ENCODE measurements at places on chromosomes 6 and 20. TPM values are rescaled to one million over a fixed set of nuclear protein-coding genes. Genes with fewer than 3 reads are reported as not detected.

GRCh38 chr6:21692721-21693120, 99.2 kb downstream of the SOX4 start:
- no peak for DNase-seq

DNA sequence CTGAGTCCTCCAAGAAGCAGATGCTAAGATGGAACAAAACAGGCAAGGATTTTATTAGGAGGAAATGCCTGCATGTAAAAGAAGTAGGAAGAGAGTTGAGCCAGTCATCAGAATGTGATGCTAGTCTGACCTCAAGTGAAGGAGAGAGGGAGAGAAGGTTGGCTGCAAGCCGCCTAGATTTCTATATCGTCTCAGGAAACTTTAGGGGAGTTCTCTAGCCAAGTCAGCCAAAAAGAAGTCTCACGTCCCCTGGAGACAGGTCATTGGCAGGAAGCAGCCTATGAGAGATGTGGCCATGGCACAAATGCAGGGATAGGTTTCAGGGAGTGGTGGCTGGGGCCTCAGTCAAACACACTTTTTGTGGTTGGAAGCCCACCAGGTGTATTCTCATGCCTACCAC, 378.0 kb downstream of the CD109 start:
- no peak for DNase-seq

DNA sequence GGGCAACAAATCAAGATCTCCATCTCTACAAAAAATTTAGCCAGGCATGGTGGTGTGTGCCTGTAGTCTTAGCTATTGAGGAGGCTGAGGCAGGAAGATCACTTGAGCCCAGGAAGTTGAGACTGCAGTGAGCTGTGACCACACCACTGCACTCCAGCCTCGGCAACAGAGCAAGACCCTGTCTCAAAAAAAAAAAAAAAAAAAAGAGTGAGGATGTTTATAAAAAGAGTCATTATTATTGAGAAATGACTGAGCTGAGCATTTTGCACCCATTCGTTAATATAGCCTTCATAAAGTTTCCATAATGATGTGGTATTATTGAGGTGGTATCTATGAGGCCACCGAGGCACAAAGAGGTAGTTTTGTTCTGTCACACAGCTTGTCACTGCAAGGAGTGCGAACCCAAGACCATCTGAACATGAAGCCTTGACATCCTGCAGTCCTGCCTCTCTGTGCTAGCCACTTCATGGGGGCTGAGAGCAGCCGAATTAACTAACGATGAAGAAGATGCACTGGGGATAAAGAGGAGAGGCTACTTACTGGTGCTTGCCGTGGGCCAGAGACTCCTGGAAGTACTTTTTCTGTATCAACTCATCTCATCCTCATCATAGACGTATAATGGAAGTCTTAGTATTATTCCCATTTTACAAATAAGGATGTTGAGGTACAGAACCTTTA, 175.5 kb downstream of the BCAS1 start:
- DNase-seq: no peak

GRCh38 chr6:104606361-104606760, 253.4 kb downstream of the HACE1 start:
- DNase-seq: no peak

- no peak for DNase-seq
Measured at GRCh38 chr20:38651154-38651553, 49.5 kb downstream of the ARHGAP40 start.

DNA sequence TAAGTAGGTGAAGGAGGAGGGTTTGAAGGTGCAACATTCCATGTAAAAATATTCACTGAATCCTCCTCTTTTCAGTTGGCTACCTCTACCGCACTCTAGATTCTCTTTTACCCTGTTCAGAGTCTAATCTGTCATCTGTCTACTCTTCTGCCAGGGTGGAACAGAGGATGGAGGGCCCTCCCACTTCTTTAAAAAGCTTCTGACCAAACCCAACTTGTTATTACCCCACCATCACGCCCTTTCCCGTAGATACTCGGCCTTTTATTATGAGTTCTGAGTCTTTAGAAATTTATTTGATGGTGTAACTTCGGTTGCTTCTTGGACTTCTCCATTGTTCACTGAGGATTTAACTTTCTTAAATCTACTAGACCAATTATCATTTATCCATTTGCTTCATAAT, 11.7 kb downstream of the STX11 start:
- DNase-seq: no peak

GRCh38 chr6:17292600-17293133, 11.5 kb downstream of the RBM24 start:
- DNase-seq: no peak

DNA sequence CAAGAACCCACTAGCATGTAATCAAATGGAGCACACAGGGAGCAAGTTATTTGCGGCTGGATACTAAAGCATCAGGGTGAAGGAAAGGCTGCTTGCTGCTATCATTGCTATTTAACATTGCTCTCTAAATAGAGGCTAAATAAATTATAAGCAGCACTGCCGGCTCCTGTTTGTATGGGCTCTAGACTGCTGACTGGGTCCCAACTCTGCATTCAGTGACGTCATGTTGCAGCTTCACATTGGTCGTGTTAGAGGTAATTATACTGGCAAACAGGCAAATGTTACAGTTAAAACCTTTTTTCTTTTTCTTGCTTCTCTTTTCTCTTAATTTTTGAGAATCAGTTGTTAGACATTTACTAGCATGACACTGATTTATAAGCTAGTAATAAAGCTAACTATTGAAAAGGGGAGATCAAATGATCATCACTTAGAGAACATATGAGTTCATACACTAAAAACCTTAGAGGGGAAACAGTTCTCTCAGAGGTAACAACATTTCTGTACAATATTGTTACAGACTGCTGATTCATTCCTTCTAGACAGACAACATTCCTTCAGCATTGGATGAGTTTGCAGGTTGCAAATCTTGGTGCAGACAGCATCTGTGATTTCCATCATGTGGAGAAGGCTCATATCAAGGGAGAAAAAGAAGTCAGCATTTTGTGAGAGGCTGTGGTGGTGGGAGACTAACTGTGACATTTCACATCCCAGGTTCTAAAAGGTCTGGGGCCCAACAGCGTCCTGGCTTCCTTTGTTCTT, 15.9 kb downstream of the RFPL4B start:
- DNase-seq: no peak

DNA sequence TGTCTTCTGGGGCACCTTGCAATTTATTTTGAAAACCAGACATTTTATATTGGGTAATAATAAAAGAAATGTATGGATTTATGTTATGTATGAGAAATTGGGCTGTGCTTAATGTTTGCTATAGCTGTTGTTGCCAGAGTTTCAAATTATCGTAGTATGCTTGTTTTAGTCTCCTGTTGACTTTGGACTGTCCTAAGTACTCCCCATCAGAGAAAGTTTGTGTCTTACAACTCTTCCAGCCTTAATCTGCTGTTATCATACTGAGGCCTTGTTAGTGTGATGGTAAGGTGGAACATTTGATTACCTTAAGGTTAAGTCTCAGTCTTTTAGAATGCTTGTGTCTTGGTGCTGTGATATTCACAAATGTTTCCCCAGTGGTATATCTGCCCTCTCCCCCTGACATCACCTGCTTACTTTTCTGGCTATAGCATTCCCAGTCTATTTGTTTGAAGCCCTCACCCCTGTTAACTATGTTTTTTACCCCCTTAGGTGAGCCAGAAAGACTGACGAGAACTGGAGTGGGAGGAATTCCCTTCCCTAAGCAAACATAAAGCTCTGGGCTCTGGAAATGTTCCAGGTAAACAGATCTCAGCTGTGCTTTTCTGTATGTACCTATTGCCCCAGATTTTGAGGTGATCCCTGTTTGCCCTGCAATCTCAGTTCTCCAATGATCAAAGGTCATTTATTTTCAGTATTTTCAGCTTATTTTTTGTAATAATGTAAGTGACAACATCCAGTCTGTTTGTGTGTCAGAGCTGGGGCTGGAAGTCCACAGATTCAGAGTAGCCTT, 581.1 kb upstream of the CITED2 start:
- DNase-seq: no peak

DNA sequence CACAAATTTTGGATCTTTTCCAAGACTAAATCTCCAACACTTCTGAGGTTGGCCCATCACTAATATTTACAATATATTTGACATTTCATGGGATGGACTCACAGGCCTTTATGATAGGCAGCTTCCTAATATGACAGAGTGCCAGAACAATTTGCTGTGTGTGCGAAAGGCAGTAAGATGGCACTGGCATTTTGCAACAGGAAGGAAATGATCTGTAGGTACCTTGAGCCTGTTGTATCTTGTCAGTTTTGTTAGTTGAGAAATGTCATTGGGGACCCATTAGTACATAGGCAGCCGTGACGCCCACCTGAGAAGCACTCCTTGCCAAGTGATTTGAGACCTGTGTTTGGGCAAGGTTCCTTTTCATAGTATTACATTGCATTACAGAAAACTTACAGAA, 153.4 kb upstream of the HEY2 start:
- DNase-seq: no peak

DNA sequence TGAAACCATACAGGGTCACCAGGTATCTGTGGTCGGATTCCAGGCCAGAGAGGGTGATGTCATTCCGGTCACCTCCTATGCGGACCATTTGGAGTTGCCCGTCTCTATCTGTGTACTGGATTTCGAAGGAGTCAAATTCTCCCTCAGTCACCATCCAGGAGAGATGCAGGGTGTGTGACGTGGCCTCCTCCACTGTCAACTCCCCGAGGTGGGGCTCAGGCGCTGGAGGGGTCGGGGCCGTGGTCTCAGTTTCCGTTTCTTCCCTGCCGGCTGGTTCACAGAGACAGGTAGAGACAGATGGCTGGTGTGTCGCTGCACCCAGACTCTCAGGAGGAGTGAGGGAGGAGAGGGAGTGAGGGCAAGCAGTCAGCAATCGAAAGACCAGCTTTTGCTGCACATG, 30.7 kb downstream of the CYP21A2 start:
- DNase-seq: no peak

DNA sequence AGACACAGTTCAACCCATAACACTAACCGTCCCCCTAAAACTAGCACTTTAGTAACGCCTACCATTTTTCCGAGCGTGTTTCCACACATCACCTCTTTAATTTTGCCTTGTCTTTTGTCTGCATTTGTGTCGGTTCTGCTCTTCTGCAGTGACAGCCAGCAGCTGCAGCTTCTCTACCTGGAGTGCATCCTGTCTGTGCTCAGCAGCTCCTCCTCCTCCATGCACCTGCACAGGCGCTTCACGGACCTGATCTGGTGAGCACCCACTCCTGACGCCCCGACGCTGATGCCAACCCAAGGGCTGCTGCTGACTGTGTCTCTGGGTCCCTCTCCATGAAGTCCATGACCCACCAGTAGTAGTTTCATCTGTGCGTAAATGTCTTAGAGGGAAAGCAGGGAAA, 35.4 kb upstream of the PBOV1 start:
- DNase-seq: no peak

DNA sequence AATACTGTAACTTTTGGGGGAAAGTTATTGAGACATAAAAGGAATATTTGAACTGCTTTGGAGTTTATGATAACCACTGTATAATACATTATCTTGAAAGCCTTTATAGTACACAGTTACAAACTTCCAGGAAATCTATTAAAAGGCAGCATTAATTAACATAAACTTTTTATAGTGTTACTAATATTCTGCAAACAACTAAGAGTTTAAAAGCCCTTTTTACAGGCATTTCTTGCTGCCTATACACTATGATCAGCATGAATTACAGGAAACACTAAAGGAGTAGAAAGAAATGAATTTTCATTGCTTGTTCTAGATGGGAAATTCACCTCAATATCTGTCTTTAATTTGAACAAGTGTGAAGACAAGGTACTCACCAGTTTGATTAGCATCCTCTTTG, 252.3 kb upstream of the ZFP64 start:
- no peak for DNase-seq

DNA sequence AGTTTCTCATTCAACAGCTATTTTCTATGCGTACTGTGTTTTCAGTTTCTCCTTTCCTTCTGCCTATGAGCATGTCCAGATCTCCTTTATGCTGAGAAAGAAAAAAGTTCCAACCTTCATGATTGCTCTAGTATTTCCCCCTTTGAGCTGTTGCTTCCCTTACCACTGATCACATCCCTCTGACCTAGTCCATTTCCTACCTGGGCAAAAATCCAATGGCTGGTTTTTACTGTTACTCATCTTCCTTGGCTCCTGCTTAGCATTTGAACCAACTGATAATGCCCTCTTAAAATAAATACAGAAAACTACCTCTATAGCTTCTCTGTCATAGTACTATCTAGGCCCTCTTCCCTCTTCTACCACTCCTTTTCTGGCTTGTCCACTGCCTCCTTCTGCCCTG, 6.0 kb downstream of the RFX6 start:
- DNase-seq: no peak

Gene COL20A1
- total RNA-seq: not detected

Gene VIP
- 0.57 TPM for total RNA-seq

Gene OXT
- not detected for total RNA-seq

Gene FAM162B
- 6.8 TPM for total RNA-seq

Gene CEP162
- total RNA-seq: 9.4 TPM

Gene SIRPA
- total RNA-seq: 42.1 TPM

Gene TCP11
- total RNA-seq: not detected

Gene TFAP2D
- total RNA-seq: not detected

Gene CST7
- 2.5 TPM for total RNA-seq

Gene ZBTB46
- 11.9 TPM for total RNA-seq

Gene GNMT
- total RNA-seq: not detected

Gene GPSM3
- 15.4 TPM for total RNA-seq

Measured in posterior vena cava (tissue), 2 donors.